ENCODE measurements at places on chromosomes 13 and 19. TPM values are rescaled to one million over a fixed set of nuclear protein-coding genes. Genes with fewer than 3 reads are reported as not detected.

The CD22 gene
- 2.5 TPM for total RNA-seq

The WTIP gene
- total RNA-seq: 0.08 TPM

The CCDC194 gene
- 2.0 TPM for total RNA-seq

The PSG1 gene
- total RNA-seq: 0.37 TPM

The OVOL3 gene
- total RNA-seq: not detected

The COMP gene
- not detected for total RNA-seq

The HIPK4 gene
- total RNA-seq: 0.12 TPM

The ZNF766 gene
- total RNA-seq: 41.4 TPM

The CGB1 gene
- total RNA-seq: not detected

The TMEM238 gene
- 9.3 TPM for total RNA-seq

The PLVAP gene
- total RNA-seq: 0.43 TPM

The TMEM150B gene
- total RNA-seq: 10.3 TPM

The MIA gene
- not detected for total RNA-seq

The IL4I1 gene
- total RNA-seq: 5.8 TPM

The CAPS gene
- total RNA-seq: 17.3 TPM

The CDX2 gene
- not detected for total RNA-seq

The NCLN gene
- total RNA-seq: 55.4 TPM

The NAPSA gene
- 6.0 TPM for total RNA-seq

The KISS1R gene
- 1.2 TPM for total RNA-seq

The CSNK1A1L gene
- not detected for total RNA-seq

The ZNF71 gene
- total RNA-seq: 4.5 TPM

The TTC9B gene
- not detected for total RNA-seq

The PTGER1 gene
- not detected for total RNA-seq

The MIDN gene
- total RNA-seq: 79.4 TPM

The TMEM59L gene
- total RNA-seq: 0.22 TPM

The TEKTIP1 gene
- 10.6 TPM for total RNA-seq

The FXYD3 gene
- not detected for total RNA-seq

The NLRP5 gene
- not detected for total RNA-seq

The GET3 gene
- 27.0 TPM for total RNA-seq

All from naive thymus-derived CD4-positive, alpha-beta T cell (primary cell).